ENCODE measurements at places on chromosomes 2 and 18.

GRCh38 chr2:52597346-52597745 is 1170.3 kb upstream of the CHAC2 start:
- no peak for DNase-seq

GRCh38 chr2:98896416-98896815 is 39.6 kb downstream of the CRACDL start:
- DNase-seq = no peak

DNA sequence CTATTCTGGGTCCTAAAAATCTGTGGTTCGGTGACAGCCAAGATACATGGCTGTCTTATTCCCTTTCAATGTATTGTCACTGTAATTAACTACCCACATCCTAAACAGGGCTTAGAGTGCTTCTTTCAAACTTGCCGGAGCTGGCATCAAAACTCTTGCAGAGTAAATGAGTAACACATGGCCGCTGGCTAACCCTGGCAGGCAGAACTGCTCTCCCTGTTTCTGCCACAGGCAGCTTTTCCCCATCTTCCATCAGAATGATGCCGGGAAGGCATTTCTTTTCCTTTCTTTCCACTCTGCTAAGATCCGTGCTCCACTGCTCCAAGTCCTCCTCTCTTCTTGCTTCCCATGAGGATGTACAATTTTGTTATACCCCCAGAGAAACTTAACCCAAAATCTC is 54.8 kb upstream of the PTPRM start:
- DNase-seq = no peak

GRCh38 chr2:205566606-205567168 is 115.6 kb upstream of the NRP2 start:
- no peak for DNase-seq

- no peak for DNase-seq
Measured at GRCh38 chr2:29443627-29444026, 328.4 kb downstream of the CLIP4 start.

DNA sequence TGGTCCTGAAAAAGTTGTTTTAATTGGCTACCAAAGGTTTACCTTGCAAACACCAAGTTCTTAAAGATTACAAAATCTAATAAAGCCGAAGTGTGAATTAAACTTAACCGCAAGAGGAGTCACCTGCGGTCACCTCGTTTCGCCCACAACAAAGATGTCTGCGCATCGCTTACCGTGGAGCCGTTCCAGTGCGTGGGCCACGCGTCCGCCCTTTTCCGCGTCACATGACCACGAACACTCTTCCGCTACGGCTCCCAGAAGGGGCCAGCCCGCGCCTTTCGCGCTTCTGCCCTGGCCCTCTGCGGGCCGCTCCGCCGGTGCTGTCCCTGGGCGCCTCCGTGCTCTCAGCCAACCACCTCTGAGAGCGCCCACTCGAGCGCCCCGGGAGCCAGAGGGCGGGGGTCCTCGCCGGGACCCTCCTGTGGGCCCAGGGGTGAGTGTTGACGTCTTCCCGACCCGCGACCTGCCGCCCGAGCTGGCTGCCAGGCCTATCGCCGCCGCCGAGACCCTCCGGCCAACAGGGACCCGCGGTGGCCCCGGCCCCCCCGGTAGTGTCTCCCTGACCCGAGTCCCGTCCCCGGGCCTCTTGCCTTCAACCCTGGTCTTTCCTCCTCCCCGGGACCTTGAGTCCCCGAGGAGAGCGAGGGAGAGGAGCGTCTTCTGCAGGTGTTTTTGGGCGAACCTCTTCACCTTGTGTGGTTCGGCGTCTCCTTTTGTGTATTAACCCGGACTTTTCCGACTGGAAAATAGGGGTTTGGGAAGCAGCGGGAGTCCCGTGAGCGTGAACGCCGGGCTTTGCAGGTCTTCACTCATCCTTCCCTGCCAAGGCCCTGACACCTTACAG is at the start of gene MFF:
TSS of gene MFF (plus strand) at position 257 of the 844 bp plus-strand sequence. CDS start 5,415 bp downstream, outside the sequence.
- peak; percentile 69 for DNase-seq

DNA sequence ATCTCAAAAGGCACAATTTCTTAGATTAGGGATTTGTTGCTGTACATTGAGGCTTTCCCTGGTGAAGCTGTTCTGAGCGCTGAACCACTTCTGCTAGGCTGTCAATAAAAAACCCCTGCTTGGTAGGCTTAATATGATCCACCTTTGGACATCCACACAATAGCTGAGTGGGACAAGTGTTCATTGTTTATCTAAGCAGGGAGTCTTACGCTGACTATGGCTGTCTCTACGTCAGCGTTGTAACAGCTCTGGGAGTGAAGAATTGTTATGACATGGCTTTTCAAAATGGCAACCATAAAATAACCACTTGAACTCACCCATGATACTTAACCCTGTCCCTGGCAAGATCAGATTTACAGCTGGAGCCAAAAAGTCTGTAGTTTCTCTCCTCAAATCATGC is 111.5 kb upstream of the SULT1C3 start:
- no peak for DNase-seq

- no peak for DNase-seq
Measured at GRCh38 chr2:154403242-154403790, 295.2 kb upstream of the KCNJ3 start.

DNA sequence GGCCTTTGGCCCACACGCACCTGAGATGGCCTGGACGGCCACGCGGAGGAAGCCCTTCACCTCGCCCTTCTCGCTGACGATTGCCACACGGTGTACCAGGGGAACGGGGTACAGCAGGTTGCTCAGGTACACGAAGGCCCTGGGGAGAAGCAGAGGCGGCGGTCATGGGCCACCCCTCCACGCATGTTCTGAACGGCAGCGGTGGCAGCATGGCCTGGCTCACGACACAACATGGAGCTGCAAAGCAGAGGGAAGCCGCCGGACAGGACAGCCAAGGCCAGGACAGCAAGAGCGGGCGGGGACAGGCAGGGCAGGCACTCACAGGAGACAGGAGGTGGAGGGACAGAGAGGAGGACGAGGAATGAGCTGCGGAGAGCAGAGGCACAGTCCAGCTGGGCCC is 58.7 kb downstream of the AQP12A start:
- no peak for DNase-seq

DNA sequence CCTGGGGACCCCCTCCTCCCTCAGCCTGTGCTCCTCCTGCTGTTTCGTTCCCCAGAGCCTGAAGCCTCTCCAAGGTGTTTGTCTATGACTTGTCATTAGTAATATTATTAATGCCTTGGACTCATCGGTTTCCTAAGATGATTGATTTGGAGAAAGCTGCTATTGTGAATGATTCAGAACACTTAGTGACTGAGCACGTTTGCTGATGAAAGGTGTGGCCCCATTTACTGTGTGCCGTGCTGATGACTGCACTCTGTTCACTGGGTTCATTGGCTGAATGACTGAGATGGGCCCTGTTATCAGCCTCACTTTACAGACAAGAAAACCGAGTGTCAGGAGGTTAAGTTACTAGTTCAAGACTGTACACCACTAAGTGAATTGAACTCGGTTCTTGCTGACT is 111.4 kb downstream of the SPP2 start:
- DNase-seq = no peak

- DNase-seq = no peak
Measured at GRCh38 chr2:72263043-72263775, 115.5 kb upstream of the CYP26B1 start.

DNA sequence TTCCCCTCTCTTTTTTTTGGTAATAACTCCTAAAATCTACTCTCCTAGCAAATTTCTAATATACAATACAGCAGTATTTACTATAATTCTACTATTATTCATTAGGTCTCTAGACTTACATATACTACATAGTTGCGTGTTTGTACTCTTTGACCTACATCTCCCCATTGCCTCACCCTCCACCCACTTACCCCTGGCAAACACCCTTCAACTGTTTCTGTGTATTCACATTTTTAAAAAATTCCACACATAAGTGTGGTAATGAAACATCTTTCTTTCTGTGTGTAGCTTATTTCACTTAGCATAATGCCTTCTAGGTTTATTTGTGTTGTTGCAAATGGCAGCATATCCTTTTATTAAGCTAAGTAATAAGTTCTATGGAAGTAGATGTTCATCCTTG is 336.0 kb downstream of the CCDC85A start:
- DNase-seq = no peak

DNA sequence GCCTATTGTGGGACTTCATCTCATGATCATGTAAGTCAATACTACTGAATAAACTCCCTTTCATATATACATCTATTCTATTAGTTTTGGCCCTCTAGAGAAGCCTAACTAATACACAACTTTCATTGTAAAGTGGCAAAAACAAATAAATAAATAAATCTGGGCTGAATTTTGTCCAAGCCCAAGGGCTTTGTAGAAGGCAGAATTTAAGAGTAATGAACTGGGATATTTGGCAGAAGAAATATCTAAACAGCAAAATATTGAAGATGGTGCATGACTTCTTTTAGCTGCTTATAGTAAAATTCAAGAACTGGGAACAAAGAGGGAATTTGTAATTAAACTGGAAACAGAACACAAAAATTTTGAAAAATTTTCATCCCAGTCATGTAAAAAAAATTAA is 246.7 kb upstream of the GULP1 start:
- no peak for DNase-seq

DNA sequence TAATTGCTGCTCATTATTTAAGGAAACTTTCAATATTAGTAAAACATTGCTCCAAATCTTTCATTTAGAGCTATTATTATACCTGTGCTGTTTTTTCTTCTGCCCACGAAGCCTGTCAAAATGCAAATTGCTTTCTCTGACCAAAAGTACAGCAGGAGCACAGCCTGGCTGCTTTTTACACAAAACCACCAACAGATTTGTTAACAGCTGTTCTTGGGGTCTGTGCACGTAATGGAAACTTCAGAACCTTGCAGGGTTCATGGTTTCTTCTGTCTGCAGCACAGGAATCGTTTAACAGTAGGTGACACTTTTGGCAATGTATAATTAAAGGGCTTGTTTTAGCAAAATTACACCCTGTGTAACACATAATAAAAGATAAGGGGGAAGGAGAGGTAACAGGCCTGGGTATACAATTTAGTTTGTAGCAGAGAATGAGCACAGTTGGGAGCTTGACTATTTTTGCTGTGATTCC is 447.3 kb downstream of the KCNJ3 start:
- no peak for DNase-seq

DNA sequence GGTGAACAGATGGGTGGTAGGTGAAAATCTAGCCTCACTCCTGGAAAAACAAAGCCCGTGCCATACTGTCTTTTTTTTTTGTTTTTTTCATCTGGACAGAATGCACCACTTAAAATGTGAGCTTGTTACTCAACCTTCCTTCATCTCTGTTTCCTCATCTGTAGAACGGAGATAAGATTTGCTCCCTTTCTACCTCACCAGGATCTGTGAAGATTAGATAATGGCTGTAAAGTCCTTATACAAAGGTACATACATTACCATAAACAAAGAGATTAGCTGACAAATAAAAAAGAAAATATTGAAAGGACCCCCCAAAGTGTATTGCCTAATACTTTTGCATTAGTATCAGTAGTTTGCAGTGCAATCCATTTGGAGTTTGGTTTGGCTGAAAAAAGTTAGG is 75.4 kb upstream of the ZEB2 start:
- DNase-seq = no peak

All from GOT3 (cell line).